ENCODE measurements at places on chromosomes 5 and 9. TPM values are rescaled to one million over a fixed set of nuclear protein-coding genes. Genes with fewer than 3 reads are reported as not detected.

GRCh38 chr5:101995585-101995984 lies 300.5 kb downstream of the SLCO4C1 start:
- DNase-seq: no peak

- DNase-seq: no peak
These were observed 509.7 kb downstream of the PSAT1 start for GRCh38 chr9:78806492-78807160.

The TUSC1 gene
- 16.6 TPM for total RNA-seq

The ANXA2R gene
- 2.2 TPM for total RNA-seq

GRCh38 chr5:119178435-119178834 lies 107.5 kb downstream of the DMXL1 start:
- no peak for DNase-seq

DNA sequence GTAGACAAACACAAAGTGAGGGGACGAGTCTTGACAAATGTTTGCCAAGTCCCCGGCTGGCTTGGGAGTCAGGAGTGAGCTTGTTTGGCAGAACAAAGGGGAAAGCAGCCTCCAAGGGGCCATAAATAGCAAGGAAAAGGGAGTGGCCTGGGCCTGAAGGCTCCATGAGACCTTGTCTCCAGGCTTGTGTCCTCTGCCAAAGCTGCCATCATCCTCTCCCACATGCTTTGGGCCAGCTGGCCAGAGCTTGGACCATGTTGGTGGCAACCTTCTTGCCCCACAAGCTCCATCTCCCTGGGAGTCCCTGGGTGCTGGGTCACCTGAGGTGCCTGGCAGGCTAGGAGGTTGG lies 13.3 kb upstream of the PITX1 start:
- no peak for DNase-seq

DNA sequence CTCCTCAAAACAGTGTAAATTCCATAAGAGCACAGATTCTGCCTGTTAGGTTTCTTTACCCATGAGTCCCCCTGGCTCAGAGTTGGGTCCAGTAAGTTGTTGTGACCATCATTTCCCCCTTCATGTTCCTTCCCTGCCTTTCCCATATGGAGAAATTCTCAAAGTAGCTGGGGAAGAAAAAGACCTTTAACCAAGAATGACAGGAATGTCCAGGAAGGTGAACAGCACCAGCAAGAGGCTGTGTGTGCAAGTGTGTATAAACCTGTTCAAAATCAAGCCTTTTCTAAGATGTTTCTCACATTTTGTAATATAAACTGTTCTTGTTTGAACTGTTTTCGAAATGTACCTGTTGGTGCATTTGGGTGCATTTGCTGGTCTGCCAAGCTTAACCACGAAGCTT lies 238.2 kb downstream of the SLIT3 start:
- no peak for DNase-seq

- DNase-seq: no peak
These were observed 78.8 kb downstream of the GIN1 start for GRCh38 chr5:103041071-103041676.

All from ovary (tissue), 10 donors.